ENCODE measurements at places on chromosomes 2 and 18. TPM values are rescaled to one million over a fixed set of nuclear protein-coding genes. Genes with fewer than 3 reads are reported as not detected.

- no peak for DNase-seq
These were observed 47.2 kb downstream of the VAPA start for GRCh38 chr18:9961041-9961440.

- peak; percentile 21 for DNase-seq
These were observed 25.6 kb downstream of the GLI2 start for GRCh38 chr2:120761164-120761861.

GRCh38 chr2:128838244-128838643 is 519.6 kb upstream of the HS6ST1 start:
- DNase-seq, result no peak

DNA sequence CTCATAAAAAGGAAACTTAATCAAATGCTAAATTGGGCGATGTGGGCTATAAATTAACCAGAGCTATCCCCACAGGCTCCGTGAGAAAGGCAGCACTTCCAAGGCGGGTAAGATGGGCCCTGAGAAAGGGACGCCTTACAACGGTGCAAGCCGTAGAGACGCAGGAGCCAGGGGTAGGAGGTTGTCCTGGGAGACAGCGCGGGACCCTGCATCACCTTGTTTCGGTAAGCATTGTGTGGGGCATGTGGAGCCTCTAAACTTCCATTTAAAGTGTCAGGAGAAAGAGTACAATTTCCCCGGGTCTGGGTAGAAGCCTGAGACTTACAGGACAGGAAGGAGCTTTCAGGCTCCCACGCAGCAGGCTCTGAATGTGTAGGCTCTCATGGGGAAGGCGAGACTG is 1.2 kb upstream of the PER2 start:
- no peak for DNase-seq

GRCh38 chr2:218261423-218262236 is 815 bp downstream of the GPBAR1 start:
- DNase-seq, result no peak

The SERPINB12 gene
- total RNA-seq, result not detected

GRCh38 chr18:37176621-37176934 is 347.7 kb downstream of the KIAA1328 start:
- no peak for DNase-seq

- DNase-seq, result no peak
These were observed 14.8 kb downstream of the LRRFIP1 start for GRCh38 chr2:237642038-237642734.

DNA sequence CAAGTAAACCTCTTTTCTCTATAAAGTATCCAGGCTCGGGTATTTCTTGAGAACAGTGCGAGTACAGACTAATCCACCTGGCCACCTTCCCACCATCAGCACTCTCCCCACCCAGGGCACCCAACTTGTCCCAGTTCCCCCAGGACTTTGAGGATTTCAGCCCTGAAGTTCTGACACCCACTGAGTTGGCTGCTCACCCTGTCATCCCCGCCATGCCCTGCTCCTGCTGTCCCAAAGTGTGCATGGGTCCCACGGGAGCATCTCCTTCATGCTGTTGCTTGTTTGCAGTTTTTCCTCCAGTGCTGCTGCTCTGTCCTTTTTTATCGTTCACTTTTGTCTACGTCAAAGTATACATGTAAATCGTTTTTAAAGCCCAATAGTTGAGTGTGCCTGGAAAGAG is 273.9 kb downstream of the PHLPP1 start:
- no peak for DNase-seq

GRCh38 chr2:215882689-215883088 is 130.7 kb downstream of the MREG start:
- no peak for DNase-seq

The CNGA3 gene
- total RNA-seq, result 0.18 TPM

GRCh38 chr2:164813535-164813934 is 28.1 kb downstream of the COBLL1 start:
- DNase-seq, result no peak

- DNase-seq, result no peak
These were observed 355.8 kb downstream of the ARL6IP6 start for GRCh38 chr2:153074207-153074606.

The HOXD12 gene
- total RNA-seq, result not detected

DNA sequence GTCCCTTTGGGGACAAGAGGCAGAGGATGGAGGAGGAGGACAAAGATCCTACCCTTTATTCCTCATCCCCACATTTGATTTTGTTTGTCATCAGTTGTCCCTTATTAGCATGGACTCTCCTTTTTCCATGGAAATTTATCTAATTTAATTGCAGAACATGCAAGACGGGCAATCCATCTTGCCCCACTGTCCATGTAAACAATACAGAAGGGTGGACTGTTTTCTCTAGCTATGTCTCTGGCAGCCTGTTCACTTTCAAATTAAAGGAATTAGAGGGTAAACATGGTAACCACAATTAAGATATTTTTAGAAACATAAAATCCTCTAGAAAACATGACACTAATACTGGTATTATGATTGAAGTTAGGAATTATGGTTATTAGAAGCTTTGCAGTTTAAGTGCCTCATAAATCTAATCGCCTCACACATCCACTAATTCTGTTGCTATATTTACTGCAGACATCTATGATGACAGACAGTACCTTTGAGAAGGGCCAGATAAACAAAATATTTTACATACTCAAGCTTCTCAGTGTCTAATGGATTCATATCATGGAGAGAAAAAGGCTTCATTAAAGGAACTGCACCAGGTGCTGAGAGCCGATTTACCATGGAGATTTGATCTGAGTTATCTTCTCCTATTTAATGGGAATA is 215.5 kb downstream of the LNPK start:
- no peak for DNase-seq

DNA sequence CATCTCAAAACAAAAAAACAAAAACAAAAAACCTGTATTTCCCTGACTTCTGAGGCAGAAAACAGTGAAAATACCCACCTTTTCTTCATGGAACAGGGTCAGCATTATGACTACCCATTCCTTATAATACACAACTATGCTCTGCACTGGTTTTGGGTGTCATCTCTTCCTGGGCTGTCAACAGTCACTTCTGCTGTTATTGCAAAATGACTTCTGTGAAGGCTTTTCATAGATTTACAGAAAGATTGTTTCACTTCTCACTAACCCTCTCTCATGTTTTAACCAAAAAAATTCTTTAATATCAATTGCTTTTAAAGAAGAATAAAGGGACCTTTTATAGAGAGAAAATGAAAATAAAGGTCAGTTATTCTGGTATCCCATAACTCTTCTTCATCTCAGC is 26.5 kb upstream of the PIK3C3 start:
- DNase-seq, result no peak

GRCh38 chr2:174711206-174711605 is 53.1 kb downstream of the CHRNA1 start:
- no peak for DNase-seq

DNA sequence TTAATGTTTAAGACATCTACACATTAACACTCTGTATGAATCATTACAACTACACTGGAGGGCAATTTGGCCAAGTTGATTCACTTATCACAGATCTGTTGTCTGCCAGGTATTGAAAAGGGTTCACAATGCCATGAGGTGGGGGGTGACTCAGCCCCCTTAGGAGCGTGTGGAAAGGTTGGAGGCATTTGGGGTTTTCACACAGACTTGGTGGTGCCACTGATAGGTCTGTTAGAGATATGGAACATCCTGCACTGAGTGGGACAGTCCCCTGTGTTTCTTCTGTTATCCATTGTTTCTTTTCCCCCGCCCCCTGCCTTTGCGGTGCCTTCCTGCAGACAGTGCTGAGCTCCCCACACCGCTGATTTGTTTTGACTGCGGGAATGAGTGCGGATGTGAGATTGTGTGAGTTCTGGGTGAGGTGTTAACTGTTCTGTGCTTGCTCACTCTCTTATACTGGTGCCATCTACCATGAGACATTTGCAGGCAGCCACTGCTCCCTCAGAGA is 9.3 kb upstream of the TSN start:
- DNase-seq, result no peak

- DNase-seq, result no peak
These were observed 164.8 kb upstream of the STK17B start for GRCh38 chr2:196336207-196336606.

The TM4SF20 gene
- not detected for total RNA-seq

GRCh38 chr2:25230198-25230947 is 62.0 kb upstream of the POMC start:
- no peak for DNase-seq

The COMMD1 gene
- 26.6 TPM for total RNA-seq

The MGAT4A gene
- total RNA-seq, result 82.0 TPM

- no peak for DNase-seq
These were observed 38.9 kb upstream of the B3GNT2 start for GRCh38 chr2:62156861-62157496.

The SKOR2 gene
- total RNA-seq, result not detected

GRCh38 chr2:112995346-112995920 is 9.8 kb upstream of the IL36A start:
- no peak for DNase-seq

DNA sequence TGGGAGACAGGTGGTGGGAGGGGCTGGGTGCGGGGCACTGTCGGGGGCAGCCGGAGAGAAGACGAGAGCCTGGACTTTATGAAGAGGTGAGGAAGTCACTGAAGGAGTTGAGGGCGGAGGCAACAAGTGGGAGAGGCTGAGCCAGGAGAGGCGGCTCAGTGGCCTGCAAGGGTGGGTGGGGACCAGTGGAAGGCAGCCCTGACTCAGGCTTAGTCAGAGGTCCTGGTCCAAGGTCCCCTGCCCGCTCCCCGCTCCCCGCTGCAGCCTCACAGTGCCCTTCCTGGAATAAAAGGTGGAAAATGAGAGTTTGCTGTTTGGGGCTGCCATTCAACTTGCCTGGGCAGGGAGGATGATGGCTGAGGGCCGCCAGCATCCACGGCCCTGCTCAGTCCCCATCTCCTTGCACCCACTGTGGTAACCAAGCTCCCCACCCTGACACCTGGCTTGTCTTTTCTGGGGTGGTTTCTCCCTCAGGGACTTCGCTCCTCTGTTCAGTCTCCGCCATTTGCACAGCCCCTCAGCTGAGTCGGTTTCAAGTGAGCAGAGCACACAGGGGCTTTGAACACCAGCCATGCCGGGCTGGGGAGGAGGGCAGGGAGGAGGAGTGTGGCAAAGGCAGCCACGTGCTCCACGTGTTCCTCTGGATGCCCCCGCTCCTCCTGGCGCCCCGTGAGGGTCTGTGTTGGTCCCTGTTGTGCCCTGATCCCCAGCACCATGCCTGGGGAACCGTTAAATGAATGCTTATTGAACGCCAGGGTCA is 13.7 kb upstream of the RALB start:
- no peak for DNase-seq

DNA sequence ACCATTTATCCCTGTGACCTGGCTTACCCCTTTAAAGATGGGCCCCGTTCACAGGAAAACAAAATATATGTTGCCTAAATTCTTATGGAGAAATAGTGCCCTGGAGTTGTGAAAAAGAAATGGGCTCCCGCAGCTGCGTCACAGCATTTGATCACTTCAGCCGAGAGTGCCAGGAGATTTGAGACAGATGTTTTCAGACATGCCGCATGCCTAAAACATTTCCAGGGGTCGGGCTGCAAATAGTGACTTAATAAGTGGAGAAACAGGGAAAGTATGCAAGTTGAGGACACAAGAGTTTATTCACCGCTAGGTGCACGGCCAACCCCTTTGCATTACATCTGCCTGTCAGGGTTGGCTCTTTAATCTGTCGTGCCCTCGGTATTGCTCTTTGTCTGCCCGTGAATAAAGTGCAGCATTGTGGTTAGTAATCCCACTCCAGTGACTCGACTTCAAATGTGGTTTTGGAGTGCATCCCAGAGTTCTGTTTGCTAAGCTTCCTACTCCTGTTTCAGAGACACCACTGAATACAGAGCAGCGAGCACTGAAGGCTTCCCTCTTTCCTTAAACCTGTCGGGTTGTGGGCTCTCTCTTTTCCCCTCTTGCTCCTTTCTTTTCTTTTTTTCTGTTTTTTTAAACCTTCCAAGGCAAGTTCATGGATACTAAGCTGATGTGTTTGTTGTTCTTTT is 187.5 kb downstream of the LTBP1 start:
- DNase-seq, result no peak

GRCh38 chr2:124585277-124585676 is 560.2 kb downstream of the CNTNAP5 start:
- DNase-seq, result no peak
